Frontal cortex (tissue), 4 donors: ENCODE measurements at places on chromosomes 5 and 9.

DNA sequence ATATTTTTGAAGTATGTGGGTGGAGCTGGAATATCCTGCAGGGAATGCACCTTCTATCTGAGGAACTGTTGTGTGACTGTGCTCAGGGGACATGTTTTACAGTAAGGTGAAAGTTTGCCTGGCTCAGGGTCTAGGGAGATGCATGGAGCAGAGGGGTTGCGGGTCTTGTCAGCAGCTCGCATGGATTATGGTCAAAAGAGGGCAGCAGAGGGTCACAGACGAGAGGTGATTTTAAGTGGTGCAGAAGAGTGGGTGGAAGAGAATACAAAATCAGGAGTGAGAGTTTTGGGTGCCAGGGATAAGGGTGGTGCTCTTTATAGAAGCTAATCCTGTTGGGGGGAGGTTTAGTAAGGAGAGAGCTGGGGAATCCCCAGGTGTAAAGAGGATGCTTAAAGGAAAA lies 53.5 kb upstream of the GRIN3A start:
- no peak for DNase-seq

DNA sequence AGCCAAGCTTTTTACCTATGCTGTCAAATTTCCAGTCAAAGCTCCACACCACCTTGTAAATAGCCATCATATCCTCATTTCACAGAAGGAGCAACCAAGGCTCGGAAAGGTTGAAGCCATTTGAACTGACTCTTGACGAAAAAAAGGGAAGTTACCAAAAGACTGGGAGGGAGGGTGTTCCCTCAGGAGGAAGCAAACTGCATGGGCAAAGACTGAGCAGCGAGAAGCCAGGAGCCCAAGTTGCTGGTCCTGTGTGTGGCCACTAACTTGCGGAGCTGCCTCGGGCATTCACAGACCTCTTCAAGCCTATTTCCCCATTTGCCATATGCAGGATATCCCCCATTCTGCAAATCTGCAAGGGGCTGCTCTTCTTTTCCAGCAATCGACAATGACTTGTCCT lies 37.4 kb downstream of the TTLL11 start:
- DNase-seq = no peak

DNA sequence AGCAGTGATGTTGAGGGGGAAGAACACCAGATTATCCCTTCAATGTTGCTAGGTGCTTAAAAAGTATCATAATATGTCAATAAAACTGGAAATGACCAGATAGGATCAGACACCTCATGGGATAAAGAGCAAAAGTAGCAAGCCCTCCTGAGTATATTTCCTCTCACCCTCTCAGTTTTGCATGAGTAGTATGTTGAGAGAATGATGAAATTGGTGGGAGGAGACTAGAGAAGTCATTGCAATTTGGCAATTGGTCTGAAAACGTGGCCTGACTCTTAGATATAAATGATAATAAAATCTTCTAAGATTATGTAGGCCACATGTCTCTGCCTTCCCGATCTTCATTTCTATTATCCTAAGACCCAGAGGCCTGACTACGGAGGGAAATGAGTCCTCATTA lies 151.2 kb upstream of the ARRDC3 start:
- no peak for DNase-seq

DNA sequence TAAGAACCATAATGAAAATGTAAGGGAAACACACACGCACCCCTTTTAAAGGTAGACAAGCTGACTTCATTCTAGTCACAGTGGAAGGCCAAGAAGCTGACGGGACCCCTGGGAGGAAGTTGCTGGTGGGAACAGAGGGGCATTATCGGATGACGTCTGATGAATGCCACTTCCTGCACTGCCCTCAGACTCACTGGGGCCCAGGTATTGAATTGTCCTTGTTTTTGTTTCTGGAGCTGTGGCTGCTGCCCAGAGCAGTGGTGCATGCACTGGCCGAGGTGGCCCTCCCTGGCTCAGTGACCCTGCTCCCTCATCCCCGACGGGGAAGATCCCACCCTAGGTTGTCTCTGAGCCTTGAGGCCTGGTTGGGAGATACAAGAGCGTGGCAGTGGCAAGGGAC lies 15.3 kb upstream of the RPL26L1 start:
- no peak for DNase-seq

GRCh38 chr5:101425339-101425859 lies 522.3 kb upstream of the ST8SIA4 start:
- no peak for DNase-seq

DNA sequence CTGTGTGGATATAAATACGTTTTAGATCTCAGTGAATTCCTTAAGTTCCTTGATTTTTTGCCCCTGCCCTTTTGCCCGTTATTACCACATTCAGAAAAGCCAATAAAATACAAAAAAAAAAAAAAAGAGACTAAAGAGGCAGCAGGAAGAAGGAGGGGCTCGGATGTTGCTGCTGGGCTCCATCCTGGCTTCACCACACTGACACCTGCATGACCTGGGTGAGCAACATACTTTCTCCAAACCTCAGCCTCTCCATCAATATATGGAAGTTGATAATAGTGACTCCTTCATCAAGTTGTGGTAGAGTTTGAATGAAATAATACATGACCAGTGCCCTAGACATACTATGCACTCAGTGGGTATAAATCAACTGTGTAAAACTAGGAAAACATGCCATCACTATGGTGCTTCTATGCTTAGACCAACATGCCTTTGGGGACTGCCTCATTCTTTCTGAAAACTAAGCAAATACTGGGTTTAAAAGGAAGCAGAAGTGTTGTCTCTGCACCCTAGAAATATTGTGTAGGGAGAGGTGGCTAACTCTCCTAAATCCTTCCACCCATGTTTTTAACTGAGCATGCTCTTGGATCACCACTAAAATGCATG lies 243.0 kb downstream of the PIK3R1 start:
- DNase-seq = no peak

DNA sequence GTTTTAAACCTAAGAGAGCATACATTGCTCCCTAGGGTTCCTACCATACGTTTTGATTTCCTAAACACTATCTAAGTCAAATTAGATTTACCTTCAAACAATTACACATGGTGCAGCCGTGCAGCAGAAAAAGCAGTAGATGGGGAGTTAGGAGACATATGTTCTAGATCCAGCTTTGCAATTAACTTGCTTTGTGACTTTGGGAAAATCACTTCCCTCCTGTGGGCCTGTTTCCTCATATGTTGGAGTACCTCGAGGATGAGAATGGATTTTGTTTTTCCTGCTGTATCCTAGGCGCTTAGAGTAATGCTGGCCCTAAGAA lies 711 bp downstream of the MRPL50 start:
- no peak for DNase-seq

- DNase-seq = no peak
Measured at GRCh38 chr5:108382784-108383330, 959 bp upstream of the FBXL17 start.

GRCh38 chr5:154934881-154935280 lies 3.1 kb downstream of the GEMIN5 start:
- DNase-seq = no peak

DNA sequence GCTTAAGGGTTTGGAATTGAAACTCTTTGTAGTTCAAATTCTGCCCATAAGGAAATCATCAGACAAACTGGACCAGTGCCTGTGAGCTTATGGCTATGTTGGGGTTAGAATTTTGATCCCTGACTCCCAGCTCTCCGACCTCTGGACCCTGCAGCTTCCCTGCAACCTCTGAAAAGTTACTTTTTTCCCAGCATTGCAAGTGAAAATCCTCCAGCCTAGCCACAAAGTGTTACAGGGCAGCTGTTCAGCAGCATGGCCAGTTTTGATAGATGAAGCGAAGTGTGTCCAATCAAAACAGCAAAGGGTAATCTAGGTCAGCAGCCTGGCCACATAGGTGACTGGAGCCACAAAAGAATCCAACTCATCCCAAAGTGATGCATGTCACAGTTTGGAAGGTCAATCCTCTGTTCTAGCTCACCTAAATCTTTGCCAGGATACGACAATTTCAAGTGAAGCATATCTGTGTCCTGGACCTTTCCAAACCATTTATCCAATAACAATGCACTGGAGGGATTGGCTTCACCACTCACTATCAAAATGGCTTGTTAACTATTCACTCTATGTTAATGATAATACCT lies 4.7 kb upstream of the CPEB4 start:
- DNase-seq = no peak

GRCh38 chr9:135410831-135411473 lies 68.6 kb upstream of the PPP1R26 start:
- DNase-seq = no peak

- DNase-seq = no peak
Measured at GRCh38 chr5:171644536-171644935, 141.1 kb upstream of the SMIM23 start.

- peak; percentile 49 for DNase-seq
Measured at GRCh38 chr9:71830153-71830552, 61.8 kb upstream of the CEMIP2 start.
